ENCODE measurements at places on chromosomes 3 and 15. TPM values are rescaled to one million over a fixed set of nuclear protein-coding genes. Genes with fewer than 3 reads are reported as not detected.

TGM5 gene
- total RNA-seq, result not detected

CHRM5 gene
- total RNA-seq, result 0.04 TPM

P4HTM gene
- 50.1 TPM for total RNA-seq

RASGRP1 gene
- not detected for total RNA-seq

IGF1R gene
- total RNA-seq, result 15.8 TPM

SNX22 gene
- total RNA-seq, result not detected

ROBO2 gene
- not detected for total RNA-seq

SCN11A gene
- not detected for total RNA-seq

GTF2E1 gene
- 15.2 TPM for total RNA-seq

PDCD7 gene
- total RNA-seq, result 9.5 TPM

MRPS11 gene
- total RNA-seq, result 92.7 TPM

SLC25A26 gene
- 7.9 TPM for total RNA-seq

PCSK6 gene
- 2.7 TPM for total RNA-seq

KBTBD12 gene
- not detected for total RNA-seq

FOXL2 gene
- not detected for total RNA-seq

GRCh38 chr3:42014921-42015533, 53.1 kb upstream of the ULK4 start:
- no peak for DNase-seq

GRCh38 chr15:47332481-47332880, 384.8 kb upstream of the SEMA6D start:
- DNase-seq, result no peak

GRCh38 chr3:10387881-10388609, 67.1 kb upstream of the SEC13 start:
- DNase-seq, result no peak

DNA sequence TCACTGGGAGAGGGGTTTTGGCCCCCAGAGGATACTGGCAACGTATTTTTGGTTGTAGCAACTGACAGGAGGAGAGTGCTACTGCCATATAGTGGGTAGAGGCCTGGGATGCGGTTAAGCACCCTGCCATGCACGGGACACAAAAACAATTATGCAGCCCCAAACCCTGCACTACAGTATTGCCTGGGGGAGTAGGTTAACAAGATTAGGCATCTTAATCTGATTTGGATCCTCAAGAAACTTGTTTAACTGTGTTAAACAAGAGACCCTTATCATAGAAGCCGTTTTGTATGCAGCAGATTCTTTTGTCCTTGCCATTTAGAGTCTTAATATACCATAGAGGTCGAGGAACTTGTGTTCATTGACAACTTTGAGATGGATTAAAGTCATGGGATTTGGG, 3.4 kb downstream of the PHLDB2 start:
- DNase-seq, result no peak

GRCh38 chr15:85003593-85004312, 22.1 kb downstream of the PDE8A start:
- no peak for DNase-seq

DNA sequence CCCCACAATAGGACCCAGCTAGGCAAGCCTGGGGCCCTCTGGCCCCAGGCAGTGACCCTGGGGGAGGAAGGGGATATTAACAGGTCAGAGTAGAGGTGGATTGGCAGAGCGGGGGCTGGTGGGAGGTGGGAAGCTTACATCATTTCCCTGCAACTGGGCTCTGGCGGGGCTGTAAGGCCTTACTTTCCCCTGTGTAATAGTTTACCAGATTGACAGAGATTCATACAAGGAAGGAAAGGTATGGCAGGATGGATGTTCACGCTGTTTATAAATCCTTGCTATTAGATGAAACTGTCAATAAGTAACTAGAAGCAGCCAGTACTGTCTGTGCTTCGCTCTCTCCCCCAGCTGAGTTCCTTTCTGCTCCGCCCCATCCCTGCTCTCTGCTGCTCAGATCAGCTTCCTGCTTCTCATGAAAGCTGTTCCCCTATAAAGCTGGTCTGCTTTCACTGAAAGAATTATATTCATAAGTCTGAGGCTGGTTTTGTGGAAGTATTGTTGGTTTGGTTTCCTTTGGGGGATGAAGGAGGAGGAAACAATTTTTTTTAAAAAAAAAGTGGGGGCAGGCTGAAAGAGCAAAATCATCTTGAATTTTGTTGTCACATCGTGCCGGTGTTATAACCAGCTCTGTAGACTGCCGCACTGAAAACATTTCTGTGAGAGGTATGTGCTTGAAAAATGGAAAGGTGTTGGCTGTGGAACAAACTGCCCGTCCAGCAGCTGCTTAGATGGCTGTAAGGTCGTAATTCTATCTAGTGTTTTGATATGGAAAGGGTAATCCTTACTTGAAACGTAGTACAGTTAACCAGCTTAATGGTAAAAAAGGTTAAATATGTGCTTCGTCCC, 76.4 kb downstream of the BBX start:
- DNase-seq, result peak; percentile 34

GRCh38 chr15:42138411-42138810, 18.0 kb downstream of the PLA2G4F start:
- DNase-seq, result no peak

GRCh38 chr3:58658508-58658907, 8.1 kb downstream of the FAM3D start:
- no peak for DNase-seq

- DNase-seq, result no peak
These were observed 182.0 kb upstream of the RGMA start for GRCh38 chr15:93270937-93271467.

DNA sequence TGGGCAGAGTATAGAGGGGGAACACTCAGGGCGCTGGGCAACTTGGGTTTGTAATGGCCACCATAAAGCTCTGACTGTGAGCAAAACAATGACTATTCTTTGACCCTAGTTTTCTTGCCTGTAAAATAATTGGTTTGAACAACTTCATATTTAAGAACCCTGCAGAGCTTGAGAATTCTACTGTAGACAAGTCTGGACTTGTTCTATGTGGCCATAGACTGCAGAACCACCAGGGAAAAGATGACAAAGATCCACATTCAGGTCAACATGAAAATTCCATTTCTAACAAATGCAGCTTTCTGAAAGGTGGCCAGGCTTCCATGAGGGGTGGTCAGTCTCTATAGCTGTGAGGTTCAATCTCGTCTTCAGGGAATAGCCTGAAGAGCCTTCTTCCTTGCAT, 239.4 kb upstream of the LRRN1 start:
- no peak for DNase-seq

GRCh38 chr3:49942651-49943050, 2.7 kb downstream of the RBM6 start:
- DNase-seq, result no peak

DNA sequence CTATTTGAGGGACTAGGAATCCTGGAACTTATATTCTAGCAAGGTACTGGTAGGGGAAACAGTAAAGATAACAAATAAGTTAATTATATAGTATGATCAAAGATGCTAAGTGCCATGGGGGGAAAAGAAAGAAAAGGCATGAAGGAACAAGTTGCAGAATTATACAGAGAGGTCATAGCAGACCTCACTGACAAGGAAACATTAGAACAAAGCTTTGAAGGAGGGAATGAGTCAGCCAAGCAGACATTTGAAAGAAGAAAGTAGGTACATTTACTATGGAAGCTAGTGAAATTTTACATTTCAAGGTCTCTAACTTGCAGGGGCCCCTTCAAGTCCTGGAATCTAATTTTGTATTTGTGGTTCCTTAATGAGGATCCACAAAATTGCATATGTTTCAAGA, 57.2 kb upstream of the TIPARP start:
- DNase-seq, result no peak

DNA sequence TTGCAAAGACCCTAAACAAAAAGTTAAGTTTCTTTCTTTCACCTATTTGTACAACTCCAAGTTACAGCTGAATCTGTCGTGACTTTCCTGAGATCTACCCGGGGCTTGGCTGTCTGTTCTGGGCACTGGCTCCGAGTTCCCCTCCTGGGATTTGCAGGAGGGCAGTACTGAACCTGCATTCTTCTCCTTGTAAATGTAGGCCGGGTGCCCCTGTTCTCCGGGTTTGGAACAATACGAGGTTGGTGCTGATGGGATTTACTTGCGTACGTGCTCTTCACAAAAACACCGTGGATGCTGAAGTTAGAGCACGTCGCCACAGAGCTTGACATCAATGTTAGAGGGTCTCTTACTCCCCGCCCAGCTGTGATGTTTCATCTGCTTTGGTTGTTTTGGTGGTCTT, 48.1 kb downstream of the KLHL25 start:
- DNase-seq, result no peak

DNA sequence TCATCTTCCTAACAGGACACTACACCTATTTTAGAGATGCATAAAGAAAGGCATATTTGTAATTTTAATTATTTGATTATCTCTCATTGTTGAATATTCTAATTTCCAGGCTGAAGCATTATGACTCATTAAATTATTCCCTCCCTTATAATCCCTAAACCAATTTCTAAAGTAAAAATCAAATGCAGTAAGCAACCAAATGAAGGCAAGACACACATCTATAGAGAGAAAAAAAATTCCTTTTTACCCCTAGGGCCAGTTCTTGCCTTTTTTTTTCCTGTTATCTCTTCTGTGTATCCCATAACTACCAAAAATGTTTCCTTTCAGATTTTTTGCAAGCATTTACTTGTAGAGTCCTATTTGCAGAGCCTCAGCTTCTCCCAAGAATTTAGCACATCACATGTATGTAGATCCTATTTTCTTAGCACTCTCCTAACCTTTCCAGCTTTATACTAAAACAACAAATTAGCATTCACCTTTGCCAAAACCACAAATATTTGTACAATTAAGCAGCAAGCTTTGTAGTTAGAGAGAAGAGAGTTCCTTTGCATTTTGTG, 177.9 kb downstream of the SATB1 start:
- DNase-seq, result no peak

GRCh38 chr3:159786489-159787177, 202.0 kb upstream of the IL12A start:
- no peak for DNase-seq

DNA sequence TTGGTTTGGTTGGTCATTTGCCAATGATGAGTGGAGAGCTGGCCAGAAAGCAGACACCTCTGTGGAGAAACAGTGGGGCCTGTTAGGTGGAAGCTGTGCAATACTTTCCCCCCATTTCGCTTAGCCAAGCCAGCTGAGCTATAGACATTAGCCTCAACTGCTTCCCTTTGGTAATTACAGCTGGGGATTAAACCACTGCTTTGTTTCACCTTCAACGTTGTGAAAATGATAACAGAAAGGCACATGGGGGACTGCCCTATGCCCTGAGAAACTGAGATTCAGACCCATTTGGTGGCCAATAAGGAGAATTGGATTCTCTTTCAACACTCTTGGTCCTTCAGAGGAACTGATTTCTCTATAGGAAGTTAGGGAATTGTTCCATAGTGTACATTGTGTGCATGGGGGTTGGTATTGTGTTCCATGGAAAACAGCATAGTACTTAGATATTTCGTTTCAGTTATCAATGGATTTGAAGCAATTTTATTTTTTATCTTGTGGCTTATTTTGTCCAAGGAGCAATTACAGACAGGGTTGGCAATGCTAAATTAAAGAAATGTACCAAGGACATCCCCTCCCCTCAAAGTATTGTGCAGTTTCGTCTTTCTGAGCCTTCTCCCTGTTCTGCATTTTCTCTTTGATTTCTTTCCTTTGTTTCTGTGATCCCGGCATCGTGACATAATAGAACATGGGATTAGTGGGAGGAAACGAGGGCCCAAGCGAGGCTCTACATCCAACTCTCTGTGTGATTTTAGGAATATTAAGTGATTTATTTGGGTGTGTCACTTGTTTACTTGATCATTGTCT, 194.3 kb downstream of the FNDC3B start:
- DNase-seq, result no peak

- DNase-seq, result no peak
These were observed 1.4 kb downstream of the SRGAP3 start for GRCh38 chr3:9247941-9248521.

DNA sequence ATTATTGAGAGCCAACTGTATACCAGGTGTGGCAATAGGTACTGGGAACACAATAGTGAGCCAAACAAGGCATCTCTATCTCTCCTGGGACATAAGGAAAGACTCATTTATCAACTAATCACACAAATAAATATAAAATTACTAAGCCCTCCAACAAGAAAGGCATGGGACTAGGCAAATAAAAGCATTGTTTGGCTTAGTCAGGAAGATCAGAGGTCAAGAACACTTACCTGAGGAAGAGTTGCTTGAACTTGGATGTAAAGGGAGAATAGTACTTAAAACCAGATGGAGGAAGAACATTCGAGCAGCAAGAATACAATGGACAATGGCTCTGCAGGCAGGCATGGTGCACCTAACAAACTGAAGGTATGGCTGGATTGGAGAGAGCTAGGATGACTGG, 300.7 kb downstream of the WDR72 start:
- no peak for DNase-seq

- DNase-seq, result peak; percentile 88
These were observed 3.6 kb downstream of the BCL6 start for GRCh38 chr3:187741403-187742350.

DNA sequence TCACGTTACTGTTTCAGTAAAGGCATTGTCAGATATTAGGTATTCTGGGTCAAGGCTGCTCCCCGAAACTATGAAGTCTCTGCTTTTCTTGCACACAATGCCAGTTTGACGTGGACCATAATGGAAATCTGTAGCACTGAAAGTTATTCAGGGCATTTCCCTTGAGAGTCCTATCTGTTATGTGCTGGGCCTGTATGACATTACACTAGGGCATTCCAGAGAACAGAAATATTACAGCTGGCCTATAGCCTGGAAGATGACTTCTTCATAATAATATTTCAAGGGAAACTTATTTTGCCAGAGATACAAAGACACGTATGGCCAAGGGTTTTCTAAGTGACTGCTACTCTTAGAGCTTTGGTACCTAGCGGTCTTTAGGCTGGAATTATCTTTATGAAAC, 613.6 kb upstream of the CBLB start:
- DNase-seq, result no peak

DNA sequence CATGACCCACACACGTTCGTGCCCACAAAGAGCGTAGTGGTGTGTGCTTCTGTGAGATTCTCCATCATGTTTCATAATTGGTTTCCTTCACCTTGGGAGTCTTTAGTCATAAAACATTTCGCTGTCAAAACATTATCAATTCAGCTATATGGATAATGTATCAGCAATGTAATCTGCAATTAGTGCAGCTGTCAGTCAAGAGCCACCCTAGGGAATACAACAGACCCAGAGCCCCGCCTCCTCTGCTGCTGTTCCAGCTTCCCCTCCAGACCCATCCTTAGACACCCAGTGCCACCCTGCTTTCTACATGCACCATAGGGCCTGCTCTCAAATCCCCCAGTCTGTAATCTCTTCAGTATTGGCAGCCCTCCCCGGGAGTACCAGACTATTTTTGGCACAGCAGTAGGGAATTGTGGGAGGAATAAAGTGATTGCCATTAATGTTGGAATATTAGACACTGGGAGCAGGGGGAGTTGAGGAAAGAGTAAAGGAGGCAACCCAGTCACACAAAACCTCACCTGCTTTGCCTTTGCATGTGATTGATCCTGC, 31.5 kb upstream of the C3orf80 start:
- no peak for DNase-seq

GRCh38 chr3:69122403-69122802, at the start of gene LMOD3:
Gene LMOD3, minus strand, starts transcription at chr3:69122595. Its CDS starts 209 bp downstream, at chr3:69122386.
- no peak for DNase-seq

- DNase-seq, result no peak
These were observed 104.8 kb downstream of the ASB7 start for GRCh38 chr15:100707229-100707628.

GRCh38 chr3:107928084-107928445, 162.8 kb downstream of the CD47 start:
- DNase-seq, result peak; percentile 59

All from PC-3 (cell line).